Kasumi-1 (cell line): ENCODE measurements at places on chromosomes 11 and 22.

GRCh38 chr22:49112661-49113626, 714.7 kb downstream of the BRD1 start:
- DNase-seq, result no peak

- no peak for DNase-seq
Observed at GRCh38 chr11:31417357-31417756, 47.7 kb downstream of the DNAJC24 start.

DNA sequence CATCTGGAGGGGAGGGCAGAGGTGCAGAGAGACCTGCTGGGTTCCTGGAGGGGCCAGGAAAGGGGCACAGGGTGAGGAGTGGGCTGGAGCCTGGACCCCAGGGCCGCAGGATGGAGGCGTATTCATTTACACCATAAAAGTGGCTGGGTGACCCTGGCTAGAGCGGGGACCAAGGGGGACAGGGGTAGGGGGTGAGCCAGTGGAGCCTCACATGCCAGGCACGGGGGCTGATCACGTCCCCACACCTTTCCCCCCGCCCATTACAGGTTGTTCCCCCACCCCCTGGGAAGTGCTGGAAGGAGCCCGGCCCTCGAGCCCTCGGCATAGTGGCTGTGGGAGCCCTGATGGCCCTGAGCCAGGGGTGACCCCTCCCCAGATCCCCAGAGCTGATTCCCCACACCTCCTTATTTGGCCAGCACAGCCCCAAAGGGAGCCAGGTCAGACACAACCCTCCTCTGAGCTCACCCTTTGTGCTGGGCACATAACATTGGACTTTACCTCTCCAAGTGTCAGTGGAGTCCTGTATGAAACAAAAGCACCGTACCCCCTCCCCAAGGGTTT, 781 bp downstream of the TCIRG1 start:
- DNase-seq, result no peak

DNA sequence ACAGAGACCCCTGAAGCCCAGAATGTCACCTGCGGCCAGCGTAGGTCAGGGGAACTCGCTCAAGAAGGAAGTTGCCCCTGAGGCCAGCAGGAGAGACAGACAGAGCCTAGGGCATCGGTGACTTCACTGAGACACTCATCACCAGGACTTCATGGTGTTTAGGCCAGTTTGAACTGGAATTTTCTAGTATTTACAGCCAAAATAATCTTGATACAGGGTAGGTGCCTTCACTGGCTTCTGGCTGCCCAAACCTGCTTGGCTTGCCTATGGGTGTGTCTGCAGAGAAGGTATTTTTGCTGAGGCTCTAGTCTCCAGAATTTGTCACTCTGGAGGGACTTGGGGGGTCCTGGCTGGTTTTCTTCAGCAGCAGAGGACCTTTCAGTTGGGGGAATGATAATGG, 86.6 kb downstream of the FBXO7 start:
- DNase-seq, result no peak

GRCh38 chr11:134313821-134314607, 17.8 kb upstream of the GLB1L2 start:
- DNase-seq, result no peak

DNA sequence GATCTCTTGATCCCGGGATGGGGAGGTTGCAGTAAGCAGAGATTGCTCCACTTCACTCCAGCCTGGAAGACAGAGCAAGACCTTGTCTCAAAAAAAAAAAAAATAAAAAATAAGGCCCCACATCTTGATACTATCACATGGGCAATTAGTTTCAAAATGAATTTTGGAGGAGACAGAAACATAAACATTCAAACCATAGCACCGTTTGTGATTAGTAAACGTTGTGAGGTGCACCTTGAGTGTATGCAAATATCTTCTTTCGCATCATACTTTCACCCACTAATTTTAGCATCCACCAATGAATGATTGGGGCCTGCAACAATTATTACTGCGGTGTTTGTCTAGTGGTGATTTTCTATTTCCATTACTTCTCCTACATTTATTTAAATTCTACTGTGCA, 11.0 kb upstream of the SPDYC start:
- no peak for DNase-seq

GRCh38 chr11:81886406-81887075, 847.1 kb downstream of the FAM181B start:
- DNase-seq, result no peak

DNA sequence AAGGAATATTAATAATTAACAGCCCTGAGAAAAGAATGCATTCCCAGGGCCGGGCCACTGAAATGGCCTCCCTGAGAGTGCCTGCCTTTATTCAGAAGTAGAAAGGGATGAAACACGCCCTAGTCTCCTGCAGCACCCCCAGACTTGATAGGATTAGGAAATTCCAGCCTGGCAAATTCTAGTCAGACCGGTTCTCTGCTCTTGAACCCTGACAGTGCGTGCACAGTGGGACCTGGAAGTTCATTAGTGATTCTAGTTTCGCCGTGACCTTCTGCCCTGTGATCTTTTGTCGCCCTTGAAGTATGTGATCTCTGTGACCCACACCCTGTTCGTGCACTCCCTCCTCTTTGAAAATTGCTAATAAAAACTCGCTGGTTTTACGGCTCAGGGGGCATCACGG, 2.1 kb upstream of the GSTP1 start:
- no peak for DNase-seq

DNA sequence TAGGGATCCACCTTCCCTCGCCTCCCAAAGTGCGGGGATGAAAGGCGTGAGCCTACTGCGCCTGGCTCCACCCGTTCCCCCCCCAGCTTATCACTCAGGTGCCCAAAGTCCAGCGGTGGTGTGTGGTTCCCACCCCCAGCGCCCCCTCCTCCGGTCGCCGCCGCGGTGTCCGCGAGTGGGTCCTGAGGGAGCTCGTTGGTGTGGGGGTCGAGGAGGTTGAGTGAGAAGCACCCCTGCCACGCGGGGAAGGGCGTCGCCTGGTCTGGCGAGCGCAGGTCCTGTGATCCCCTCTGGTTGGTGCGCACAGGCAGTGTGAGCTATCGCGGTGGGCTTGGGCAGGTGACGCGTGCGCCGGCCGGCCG, 3900.6 kb upstream of the OR11H1 start:
- DNase-seq, result no peak

GRCh38 chr22:17540481-17540880, 22.8 kb upstream of the SLC25A18 start:
- DNase-seq, result no peak

- no peak for DNase-seq
Observed at GRCh38 chr11:118217575-118217974, 7.2 kb downstream of the JAML start.

GRCh38 chr11:77517753-77518152, 43.9 kb upstream of the PAK1 start:
- no peak for DNase-seq

GRCh38 chr11:94794287-94795168, 26.4 kb downstream of the AMOTL1 start:
- DNase-seq, result peak; percentile 69

- no peak for DNase-seq
Observed at GRCh38 chr11:8605971-8606563, 12.0 kb upstream of the STK33 start.

GRCh38 chr11:33021937-33022336, 6.3 kb downstream of the DEPDC7 start:
- no peak for DNase-seq

GRCh38 chr11:62538470-62539237, 8.0 kb downstream of the AHNAK start:
- DNase-seq, result no peak

DNA sequence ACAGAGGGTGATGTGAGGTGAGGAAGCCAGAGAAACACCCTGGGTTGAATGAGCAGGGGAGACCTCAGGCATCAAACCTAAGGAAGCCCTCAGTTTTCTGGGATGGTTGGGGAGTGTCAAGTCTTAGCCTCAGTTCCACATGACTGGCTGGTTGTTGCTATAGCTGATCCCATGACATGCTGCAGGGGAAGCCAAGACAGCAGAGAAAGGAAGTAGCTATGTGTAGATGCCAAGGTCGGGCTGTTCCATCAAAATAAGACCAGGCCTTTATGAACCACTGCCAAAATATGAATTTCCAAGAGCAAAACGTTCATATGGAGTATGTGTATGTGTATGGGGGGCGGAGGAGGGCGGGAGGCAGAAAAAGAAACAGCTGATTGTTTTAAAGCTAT, 11.6 kb downstream of the CD59 start:
- DNase-seq, result peak; percentile 38

GRCh38 chr22:37378642-37379058, 48.6 kb downstream of the ELFN2 start:
- DNase-seq, result no peak

GRCh38 chr11:2180789-2181370, 9.3 kb upstream of the TH start:
- no peak for DNase-seq

DNA sequence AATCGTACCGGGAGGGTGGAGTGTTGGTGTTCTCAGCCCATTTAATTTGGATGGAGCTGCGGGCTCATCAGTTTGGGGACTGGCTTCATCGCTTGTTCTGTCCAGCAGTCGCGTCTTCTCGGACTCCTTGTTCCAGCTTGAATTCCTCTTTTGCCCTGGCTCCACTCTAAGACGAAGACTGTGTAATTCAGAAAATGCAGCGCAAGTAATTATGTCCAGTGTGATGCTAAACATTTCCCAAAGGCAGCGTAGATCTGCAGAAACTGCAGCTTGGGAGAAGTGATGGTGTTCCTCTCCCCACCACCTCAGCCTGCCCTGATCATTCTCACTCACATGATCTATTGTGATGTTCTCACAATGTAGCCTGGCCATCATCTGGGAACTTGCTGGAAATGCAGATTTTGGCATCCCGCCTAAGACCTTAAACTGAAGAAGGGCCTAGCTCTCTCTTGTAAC, 666 bp downstream of the SLC25A18 start:
- no peak for DNase-seq

GRCh38 chr11:114819028-114819427, 140.7 kb downstream of the NXPE2 start:
- DNase-seq, result no peak

- no peak for DNase-seq
Observed at GRCh38 chr22:19448076-19448607, 631 bp upstream of the C22orf39 start.

DNA sequence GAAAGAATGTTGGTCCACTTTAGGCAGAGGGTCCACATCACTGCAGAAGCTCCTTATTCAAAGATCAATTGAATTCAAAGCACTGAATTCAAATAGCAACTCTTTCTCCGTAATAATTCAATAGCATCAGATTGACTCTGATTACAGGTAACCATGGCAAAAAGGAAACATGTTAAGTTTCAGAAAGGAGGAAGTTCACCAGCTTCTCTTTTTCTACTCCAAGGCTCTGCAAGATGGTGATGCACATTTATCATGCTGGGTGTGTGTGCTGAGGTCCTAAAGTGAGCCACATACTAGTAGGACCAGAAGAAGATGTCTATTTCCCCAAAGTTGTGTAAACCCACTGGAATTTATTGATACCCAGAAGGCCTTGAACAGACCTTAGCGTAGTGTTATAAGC, 18.0 kb upstream of the DRD2 start:
- DNase-seq, result no peak

DNA sequence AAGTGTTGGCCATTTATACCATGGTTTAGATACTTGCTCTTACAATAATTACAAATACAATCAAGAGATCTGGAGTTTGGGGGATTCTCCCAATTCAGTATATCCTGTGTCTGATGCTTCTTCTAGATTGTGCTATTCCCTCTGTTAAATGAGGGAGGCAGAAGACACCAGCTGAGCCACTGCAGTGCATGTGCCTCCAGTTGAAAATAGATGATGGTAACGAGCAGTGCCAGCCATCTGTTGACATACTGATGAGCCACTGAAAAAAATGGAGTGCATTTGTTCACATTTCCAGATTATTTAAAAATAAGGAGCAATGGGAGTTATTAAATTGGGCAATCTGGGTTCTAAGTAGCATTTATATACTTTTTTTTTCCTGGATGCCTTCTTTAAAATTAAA, 1428.0 kb upstream of the TENM4 start:
- no peak for DNase-seq

DNA sequence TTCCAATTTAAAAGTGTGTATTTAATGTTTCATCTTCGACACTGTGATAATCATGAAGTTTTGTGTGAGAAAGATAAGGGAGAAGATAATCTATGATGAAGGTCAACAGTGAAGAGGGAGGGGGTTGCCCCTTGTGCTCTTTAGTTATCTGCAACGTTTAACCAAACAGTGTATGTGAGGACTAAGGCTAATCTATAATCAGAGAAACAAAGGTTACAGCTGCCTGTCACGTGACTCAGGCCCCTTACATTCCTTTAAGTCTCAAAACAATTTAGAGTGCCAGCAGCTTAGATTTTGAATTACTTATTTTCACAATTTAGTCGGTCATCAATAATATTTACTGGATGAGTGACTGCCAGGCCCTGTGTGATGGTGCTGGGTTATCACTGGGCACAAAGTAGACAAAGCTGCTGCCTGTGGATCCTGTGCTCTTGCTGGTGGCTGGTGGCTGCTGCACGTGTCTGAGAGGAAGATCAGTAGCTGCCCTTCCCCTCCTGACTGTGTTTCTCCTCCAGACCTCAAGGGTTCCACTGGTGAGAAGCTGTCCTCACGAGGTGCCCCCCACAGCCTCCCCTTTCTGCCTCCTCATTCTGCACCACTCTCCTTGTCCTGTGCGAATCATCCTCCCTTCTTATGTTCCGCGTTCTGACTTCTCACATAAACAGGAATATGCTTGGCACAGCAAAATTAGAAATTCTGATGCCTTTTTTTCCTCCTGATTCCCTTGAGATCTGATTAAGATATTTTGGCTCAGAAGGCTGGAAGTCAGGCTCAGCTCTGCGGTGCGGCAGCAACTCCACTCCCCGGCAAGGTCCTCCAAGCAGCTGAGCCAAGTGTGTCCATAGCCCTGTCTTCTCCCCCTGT, 331.1 kb upstream of the B3GAT1 start:
- DNase-seq, result no peak

GRCh38 chr22:34688825-34689224, 377.1 kb upstream of the ISX start:
- no peak for DNase-seq

- DNase-seq, result peak; percentile 66
Observed at GRCh38 chr22:45504373-45505341, 2.0 kb downstream of the FBLN1 start.

DNA sequence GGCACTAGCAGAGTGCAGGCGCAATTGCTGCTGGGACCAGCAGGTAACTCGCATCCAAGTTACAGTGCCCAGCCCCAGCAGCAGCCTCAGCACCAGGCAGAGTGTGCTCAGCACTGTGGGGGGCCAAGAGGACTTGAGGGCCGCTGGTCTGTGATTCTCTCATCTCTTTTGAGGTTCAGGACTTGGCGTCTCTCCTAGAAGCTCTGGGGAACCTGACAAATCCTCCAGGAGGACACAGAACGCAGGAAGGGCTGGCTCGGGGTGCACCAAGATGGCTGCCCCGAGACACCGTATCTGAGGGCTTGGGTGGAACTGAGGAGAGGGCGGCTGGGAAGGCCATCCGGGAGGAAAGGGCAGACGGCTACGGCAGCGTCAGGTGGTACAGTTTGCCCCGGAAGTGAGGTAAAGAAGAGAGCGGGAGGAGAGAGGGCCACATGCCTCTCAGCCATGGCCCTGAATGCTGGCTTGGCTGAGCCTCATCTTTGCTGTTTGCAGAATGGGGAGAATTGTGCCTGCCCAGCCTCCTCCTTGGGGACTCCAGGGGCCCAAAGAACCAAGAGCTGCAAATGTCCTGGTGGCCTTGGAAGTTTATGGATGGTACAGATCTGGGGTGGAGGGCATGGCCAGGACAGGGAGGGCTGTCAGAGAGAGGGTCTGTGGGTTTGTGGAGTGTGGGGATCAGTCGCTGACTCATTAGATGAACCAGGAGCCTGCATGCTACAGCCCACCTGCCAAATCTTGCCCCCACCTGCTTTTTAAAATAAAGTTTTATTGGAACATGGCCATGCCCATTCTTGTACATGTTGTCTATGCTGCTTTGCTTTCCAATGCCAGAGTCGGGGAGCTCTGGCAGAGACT, 78.0 kb downstream of the MYEOV start:
- DNase-seq, result no peak

GRCh38 chr11:124194293-124195188, 11.4 kb downstream of the OR10D3 start:
- no peak for DNase-seq
